IgD-negative memory B cell (primary cell): ENCODE measurements at places on chromosomes 5 and 9. TPM values are rescaled to one million over a fixed set of nuclear protein-coding genes. Genes with fewer than 3 reads are reported as not detected.

The LCN9 gene
- polyA plus RNA-seq: not detected

The TRPM6 gene
- polyA plus RNA-seq: not detected

The SGCD gene
- polyA plus RNA-seq: not detected

The IRX2 gene
- not detected for polyA plus RNA-seq
